ENCODE measurements at places on chromosomes 7 and 10.

DNA sequence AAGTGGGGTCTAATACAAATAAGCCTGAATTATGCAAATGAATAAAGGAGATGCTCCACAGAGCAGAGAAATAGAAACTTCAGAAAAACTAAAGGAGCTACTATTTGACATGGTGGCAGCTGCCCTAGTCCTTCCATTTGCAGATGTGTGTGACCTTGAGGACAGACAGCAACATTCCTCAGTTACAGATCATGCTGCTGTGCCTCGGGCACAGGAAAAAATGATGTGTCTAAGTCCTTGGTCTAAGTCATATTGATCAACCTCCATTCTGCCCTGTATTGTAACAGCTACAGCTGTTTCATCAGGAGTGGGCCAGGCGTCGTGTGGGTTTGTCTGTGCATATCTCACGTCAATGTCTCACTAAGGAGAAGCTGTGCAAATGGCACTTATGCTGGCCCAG is 710.4 kb downstream of the TNS3 start:
- no peak for DNase-seq

- DNase-seq = no peak
Measured at GRCh38 chr10:120360571-120360970, 96.5 kb upstream of the PLPP4 start.

DNA sequence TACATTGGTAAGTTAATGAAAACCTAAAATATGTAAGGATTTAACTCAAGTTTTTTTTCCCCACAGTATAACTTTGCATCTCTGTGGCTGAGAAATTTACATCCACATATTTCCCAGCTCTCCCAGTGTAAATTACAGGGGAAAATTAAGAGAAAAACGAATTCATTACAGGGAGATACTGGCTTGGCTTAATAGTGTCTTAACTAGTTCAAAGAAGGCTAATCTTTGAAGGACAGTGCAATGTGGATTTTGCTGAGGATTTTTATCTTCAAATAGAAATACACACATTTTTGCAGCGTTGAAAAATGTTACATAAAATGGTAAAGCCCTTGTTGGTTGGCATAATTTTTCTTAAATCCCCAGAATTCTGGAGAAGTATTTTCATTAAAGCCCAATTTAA is 1.5 kb downstream of the CBX3 start:
- no peak for DNase-seq

DNA sequence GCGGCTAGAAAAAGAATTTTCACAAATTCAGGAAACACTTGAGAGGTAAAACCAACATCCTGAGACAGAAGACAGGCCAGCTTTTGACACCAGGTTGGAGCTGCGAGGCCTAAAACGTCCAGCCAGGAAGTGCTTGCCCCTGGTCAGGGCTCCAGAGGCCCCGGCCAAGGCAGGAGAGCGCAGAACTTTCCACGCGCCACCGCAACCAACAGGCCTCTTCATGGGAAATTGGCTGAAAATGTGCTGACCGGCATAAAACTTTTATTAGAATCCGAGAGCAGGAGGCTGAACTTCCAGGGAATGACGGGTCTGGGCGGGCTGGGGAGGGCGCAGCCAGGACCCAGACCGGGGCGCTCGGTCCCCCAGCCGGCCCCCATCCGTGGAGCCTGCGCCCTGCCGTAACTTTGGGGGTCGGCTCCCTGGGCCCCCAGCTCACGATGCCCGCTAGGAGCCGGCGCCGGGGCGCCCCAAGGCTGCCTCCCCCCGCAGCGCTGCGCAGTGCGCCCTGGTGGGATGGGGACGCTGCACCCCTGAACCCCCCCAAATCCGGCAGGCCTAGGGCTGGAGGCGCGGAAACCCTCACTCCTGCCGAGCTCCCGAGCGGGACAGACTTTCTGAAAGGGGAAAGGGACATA is 414.0 kb upstream of the MKI67 start:
- DNase-seq = no peak

- DNase-seq = no peak
Measured at GRCh38 chr7:28847681-28848080, 110.4 kb downstream of the TRIL start.

DNA sequence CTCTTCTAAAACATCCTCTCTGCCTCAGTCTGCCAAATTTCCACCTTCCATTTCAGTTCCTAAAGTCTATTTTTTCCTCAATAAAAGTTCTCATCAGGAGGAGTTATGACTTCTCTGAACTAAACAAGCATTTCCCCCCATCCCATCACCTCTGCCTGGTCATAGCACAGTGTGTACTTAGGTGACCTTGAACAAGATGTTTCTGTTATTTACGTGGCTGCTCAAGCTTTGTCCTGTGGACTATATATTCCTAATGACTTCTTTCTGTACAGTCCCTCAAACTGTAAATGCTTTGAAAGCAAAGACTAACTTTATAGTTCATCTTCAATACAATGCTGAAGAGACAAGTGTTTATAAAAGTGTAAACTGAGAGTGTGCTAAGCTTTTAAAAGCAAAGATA is 166.9 kb downstream of the CPEB3 start:
- no peak for DNase-seq

GRCh38 chr10:132933308-132934042 is 8.9 kb downstream of the CFAP46 start:
- no peak for DNase-seq

GRCh38 chr10:117087521-117087920 is 50.5 kb downstream of the VAX1 start:
- DNase-seq = no peak

GRCh38 chr7:90692396-90692795 is 96.3 kb downstream of the CDK14 start:
- no peak for DNase-seq

DNA sequence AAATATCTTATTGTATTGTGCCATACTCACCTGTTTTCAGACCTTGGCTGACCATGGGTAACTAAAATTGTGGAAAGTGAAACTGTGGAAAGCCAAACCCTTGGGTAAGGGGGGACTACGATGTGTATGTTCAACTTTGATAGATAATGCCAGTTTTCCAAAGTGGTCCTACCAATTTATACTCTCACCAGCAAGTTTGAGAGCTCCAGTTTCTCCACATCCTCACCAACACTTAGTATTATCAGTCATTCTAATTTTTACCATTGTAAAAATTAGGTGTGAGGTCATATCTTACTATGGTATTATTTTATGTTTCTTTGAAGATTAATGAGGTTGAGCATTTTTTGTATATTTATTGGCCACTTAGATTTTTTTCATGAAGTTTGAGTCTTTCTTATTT is 346.9 kb upstream of the PODXL start:
- DNase-seq = no peak

- DNase-seq = no peak
Measured at GRCh38 chr10:113752553-113752952, 1.1 kb downstream of the PLEKHS1 start.

- DNase-seq = no peak
Measured at GRCh38 chr7:45033931-45034290, 33.9 kb downstream of the CCM2 start.

DNA sequence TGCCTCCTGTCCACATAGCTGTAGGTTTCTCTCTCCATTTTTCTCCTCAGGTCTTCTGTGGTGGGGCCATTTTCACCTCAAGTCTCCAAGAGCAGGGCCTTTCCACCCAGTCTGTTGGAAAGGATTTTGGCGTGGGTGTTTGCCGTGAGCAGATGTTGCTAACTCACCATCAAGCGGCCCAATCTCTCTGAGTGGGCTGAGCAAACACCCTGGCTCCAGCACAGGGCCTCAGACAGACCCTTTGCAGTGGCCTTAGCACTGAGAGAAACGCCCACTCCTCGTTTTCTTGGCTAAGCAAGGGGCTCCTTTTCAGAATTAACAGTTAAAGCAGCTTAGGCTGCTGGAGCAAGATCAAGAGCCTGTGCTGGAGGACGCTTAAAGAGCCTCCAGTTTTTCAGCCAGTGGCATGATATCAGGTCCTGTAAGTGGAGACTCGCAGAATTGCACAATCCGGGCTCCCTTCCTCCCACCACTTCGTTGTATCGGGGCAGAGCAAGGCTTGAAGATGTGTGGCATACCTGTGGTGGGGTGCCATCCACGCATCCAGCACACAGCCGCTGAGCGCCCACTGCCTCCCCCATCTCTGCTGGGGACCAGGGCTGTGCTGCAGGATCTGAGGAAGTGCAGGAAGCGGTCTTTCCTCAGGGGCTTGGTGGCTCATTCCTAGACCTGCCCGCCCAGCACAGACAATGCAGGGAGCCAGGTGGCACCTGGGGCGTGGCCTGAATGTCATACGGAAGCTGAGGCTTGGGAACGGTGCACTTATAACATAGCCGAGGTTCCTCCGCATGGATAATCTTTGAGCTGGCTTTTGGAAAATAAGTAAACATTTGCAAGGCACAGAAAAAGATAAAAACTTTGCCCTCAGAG is 142.7 kb downstream of the ADARB2 start:
- no peak for DNase-seq

All from central memory CD8-positive, alpha-beta T cell (primary cell).